GM10248 (cell line): ENCODE measurements at places on chromosomes 12 and 14.
A peak's percentile ranks its signal among the peaks of the same experiment; 100 is the strongest.

DNA sequence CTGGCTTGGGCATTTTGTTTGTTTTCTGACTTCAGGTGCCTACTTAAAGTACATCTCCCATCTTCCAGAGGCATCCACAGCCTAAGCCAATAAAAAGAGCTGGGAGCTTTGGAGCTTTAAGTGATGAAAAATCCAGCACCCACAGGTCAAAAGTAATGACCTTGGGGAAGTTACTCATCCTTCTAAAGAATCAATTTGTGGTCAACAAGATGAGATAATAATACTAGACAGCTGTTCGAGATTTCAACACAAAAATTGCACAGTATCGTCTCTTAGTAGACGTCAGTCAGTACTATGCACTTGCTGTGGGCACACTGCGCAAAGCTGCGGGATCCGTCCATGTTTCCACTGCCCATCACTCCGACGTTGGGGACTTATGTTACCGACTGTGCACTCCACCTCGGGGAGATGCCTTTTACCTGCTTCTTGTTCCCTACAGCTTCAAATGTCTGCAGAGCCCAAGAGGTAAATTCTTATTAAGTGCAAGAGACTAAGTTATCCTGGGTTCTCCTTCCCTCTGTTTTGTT, 1.3 kb downstream of the ST8SIA1 start:
- no peak for DNase-seq

GRCh38 chr12:90275088-90275487, 566.5 kb upstream of the ATP2B1 start:
- DNase-seq = no peak

GRCh38 chr12:120736404-120737331, 11.0 kb downstream of the ACADS start:
- no peak for DNase-seq

DNA sequence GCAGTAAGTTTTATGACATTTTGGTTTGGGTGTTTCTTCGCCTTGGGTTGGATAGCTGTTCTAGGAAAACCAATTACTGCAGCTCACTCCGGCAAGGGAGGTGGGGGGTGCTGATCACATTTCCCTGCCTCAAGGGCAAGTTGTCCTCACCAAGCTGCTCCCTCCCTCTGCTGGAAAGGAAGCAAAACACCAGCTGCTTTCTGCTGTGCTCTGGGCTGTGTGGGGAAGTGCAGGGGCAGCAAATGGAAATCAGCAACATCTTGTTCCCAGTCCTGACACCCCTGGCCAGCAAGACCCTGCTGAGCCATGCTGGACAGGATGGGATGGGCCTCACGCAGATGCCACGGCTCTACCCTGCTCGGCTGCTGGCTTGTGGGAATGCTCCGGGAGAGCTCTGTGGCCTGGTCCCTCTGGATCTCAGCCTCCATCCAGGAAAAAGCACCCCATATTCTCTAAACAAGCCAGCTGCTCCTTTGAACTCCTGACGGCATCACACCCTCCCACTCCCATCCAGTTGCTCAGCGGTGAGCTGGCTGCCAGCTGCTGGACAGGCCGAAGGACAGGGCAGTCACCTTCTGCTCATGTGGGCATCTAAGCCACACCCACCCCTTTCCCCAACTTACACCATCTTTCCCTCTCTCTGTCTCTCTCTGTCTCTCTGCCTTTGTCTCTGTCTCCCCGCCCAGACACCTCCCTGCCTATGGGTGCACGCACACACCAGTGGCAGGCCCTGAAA, 52.4 kb upstream of the EIF5 start:
- no peak for DNase-seq

GRCh38 chr14:38442208-38442607, 186.3 kb upstream of the CLEC14A start:
- no peak for DNase-seq

- DNase-seq = peak; percentile 70
These were observed 65.2 kb downstream of the PPP2R5E start for GRCh38 chr14:63478010-63478409.

DNA sequence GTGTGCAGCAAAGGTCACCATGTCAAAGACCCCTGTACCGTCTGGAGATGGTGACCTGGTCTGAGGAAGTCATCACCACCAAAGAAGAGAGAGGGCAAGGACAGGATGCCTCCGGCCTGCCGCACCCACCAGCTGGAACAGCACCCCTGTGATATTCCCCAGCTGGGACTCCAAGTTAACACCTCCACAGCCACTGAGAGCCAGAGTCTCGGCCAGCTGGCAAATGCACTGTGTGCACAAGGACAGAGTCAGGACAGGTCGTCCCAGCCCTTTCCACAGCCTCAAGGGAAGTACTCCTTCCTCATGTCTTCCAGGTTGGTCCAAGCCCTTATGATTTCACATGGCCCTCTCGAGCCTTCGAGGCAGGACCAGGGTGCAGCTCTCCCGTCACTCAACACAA, 19.3 kb upstream of the FKBP4 start:
- no peak for DNase-seq

DNA sequence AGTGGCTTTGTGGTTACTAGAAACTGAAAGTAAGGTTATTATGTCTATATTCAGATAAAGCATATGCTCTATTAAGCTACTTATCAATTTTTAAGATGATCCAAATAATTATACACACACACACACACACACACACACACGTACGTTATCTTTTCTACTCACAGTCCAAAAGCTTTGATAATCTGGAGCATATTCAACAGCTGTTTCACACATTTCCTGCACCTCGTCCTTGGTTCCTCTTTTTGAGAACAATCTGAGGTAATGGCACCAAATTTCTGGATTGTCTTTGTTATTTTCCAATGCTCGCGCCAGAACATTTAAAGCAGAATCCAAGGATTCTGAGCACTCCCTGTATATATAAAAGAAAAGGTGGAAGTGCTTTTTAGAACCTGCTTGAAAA, 37.5 kb downstream of the ZFC3H1 start:
- peak; percentile 19 for DNase-seq

DNA sequence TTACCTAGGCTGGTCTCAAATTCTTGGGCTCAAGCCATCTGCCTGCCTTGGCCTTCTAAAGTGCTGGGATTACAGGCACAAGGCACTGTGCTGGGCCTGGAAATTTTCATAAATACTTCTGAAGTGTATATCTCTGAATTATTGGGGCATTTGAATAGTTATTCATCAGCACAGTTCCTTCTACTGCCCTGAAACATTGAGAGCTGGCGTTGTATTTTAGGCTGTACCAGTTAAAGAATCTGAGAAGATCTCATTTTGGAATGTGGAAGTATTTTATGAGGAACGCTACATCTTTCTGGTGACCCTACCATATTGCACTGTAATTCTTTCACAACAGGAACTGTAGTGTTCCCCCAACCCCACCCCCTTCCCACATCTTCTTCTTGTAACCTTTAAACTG, 349.0 kb upstream of the RGS6 start:
- DNase-seq = no peak

DNA sequence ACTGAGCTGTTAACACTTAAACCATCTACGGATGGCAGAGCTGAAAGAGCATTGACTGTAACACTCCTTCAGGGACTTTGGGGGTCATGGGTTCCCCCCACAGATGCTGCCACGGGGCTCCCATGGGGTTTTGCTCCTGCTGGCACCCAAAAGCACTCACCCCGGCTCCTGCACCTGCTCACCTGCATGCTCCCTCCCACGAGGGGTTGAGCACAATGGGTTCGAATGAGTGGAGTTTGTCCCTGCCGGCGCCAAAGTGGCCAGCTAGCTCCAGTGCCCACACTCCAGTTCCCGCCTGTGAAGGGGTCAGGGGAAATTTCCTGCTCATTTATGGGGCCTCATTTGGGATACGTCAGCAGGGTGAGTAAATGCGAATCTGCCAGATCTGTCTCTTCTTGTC, 40.7 kb downstream of the TNFAIP2 start:
- DNase-seq = no peak

DNA sequence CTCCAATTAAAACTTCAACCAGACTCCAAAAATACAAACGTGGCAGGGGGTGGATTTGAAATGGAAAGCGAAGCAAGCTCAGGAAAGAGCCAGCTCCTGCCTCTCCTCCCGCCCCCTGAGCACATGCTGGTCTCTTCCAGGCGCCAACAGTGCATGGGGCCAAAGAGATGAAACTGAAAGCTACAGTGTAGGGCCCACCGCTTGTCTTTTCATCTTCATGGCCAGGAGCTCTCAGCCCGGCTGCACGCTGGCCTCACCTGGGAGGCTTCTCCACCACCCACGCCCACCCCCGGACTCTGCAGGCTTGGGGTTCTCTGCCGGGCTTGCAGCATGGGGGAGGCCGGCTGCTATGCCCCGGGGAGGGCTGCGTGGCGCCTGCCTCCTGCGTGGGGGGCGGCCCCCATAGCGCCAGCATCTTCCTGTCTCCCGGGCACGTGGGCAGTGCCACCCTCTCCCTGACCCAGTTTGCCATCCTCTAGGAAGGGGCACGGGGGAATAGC, 2.0 kb downstream of the RIMBP2 start:
- no peak for DNase-seq

- DNase-seq = no peak
These were observed 59.4 kb upstream of the FOXN3 start for GRCh38 chr14:89476354-89476896.

DNA sequence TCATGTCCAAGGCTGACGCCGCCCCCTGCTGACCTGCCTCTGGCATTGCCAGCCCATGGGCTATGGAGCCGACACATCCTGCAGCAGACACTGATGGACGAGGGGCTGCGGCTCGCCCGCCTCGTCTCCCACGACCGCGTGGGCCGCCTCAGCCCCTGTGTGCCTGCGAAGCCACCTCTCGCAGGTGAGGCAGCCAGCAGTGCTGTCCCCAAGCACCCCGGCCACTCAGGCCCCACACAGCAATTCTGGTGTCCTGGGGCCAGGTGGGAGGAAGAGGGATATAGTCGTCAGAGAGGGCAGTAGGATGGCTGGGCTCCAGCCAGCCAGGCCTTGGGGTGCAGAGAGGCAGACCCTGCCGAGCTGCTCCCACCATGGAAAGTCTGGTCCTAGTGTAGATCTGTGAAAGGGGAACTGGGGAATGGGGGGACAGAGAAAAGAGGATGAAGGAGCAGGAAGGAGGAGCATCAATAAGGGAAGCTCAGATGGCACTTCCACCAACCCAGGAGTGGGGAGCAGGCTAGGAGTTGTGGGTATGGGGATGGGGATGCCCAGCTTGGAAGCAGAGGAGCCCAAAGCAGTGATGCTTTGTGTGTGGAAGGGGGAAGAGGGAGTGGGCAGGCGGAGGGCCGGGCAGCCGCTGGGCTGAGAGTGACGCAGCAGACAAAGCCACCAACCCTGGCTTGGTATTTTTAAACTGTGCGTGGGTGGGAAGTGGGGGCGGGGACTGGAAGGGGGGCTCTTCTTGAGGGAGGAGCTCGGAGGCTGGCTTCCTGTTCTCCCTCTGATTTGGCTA, 4.7 kb downstream of the NAB2 start:
- DNase-seq = peak; percentile 92

GRCh38 chr14:64849940-64850339, 29.8 kb downstream of the SPTB start:
- no peak for DNase-seq

GRCh38 chr14:91599994-91600393, 89.9 kb upstream of the PPP4R3A start:
- no peak for DNase-seq

DNA sequence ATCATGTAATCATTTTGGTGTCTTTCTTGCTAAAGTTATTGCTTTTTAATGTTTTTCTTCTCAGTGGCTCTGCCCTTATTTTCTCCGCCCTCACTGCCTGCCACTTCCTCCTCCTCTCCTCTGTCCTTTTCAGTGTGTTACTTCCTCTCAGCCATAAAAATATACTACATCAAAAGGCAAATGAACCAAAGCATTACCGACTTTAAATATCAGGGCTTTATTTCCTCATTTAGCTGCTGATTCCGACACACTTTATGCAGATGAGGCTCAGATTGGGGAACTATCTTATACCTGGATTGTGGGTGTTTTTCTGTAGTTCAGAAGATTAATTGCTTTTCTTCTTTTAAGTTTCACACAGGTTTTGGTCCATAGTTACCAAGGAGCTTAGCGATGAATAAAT, 118.1 kb downstream of the CMAS start:
- DNase-seq = no peak

DNA sequence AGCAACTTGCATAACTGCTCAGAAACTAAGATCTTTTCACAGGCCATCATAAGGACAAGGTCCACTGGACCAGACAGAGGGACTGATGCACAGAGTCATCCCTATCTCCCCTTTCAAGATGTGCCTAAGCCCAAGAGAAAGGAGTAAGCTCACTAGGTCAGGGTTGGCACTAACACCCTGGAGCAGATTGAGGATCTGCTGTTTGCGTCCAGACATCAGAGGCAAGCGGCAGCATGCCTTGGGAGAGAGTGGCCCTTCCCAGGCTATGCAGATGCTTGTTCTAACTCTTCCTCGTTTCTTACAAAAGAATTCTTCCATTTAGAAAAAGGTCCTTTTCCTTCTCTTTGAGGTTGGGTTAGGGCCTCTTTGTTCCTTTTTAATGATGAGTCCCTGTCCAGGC, 187.2 kb downstream of the KCNA5 start:
- no peak for DNase-seq

GRCh38 chr12:132904718-132905328, 17.4 kb upstream of the CHFR start:
- peak; percentile 72 for DNase-seq

GRCh38 chr14:69181491-69181890, 9.8 kb upstream of the EXD2 start:
- no peak for DNase-seq

GRCh38 chr14:105940534-105941225, 414.3 kb downstream of the TMEM121 start:
- DNase-seq = no peak

DNA sequence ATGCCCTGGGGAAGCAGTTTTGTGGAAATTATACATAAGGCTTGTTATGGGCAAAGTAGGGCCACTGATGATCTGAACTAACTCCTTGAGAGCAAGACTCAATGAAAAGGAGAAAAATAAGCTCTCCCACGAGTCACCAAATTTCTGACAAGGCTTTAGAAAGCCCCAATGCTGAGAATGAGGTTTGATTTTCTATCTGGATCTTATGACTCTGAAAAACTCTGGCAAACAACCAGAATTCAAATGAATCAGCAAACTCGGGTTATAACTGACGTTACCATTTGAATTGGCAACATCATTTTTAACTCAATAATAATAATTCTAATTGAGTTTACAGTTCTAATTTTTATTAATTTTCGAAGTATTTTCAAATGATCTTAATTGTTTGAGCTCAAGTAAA, 79.1 kb downstream of the KCNK10 start:
- no peak for DNase-seq

GRCh38 chr12:120767071-120768024, 41.7 kb downstream of the ACADS start:
- DNase-seq = peak; percentile 3

- DNase-seq = no peak
These were observed 48.4 kb downstream of the CRADD start for GRCh38 chr12:93725531-93725930.

DNA sequence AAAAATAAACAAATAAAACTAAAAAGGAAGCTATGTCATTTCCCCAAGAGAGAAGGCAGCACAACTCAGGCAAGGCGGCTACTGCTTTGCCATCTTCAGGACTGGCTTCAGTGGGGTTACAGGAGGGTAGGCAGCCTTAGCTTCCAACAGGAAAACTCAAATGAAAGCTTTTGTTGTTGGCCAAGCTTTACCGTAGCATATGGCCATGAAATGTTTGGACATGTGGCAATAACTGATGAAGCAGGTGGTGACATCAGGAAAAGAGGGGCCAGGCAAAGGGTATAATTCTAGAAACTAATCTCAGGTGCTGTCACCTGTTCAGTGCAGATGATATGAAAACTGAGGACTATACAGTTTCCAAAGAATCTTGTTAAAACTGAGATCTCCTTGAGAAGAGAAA, 22.8 kb upstream of the NPFF start:
- DNase-seq = no peak
